Urinary bladder (tissue), 4 donors: ENCODE measurements at places on chromosomes 2 and 18. TPM values are rescaled to one million over a fixed set of nuclear protein-coding genes. Genes with fewer than 3 reads are reported as not detected.

Gene CAVIN2
- total RNA-seq = 103 TPM

Gene NMUR1
- 0.26 TPM for total RNA-seq

Gene C2orf66
- 0.32 TPM for total RNA-seq

Gene CABYR
- total RNA-seq = 4.8 TPM

Gene PXDN
- 256 TPM for total RNA-seq

Gene CNNM4
- total RNA-seq = 5.8 TPM

Gene SLC4A5
- total RNA-seq = 3.8 TPM

Gene ANXA4
- total RNA-seq = 27.1 TPM

Gene PHLPP1
- total RNA-seq = 27.3 TPM

Gene CRYGD
- 0.95 TPM for total RNA-seq

Gene ACTG2
- 637 TPM for total RNA-seq

Gene GKN2
- total RNA-seq = not detected

Gene KCNG2
- 0.21 TPM for total RNA-seq

Gene CDH2
- total RNA-seq = 18.7 TPM

Gene CERKL
- not detected for total RNA-seq

Gene QPCT
- total RNA-seq = 7.9 TPM

Gene CEP76
- total RNA-seq = 14.3 TPM

Gene DPP10
- 12.4 TPM for total RNA-seq
